ENCODE measurements at places on chromosomes 12 and 14.

DNA sequence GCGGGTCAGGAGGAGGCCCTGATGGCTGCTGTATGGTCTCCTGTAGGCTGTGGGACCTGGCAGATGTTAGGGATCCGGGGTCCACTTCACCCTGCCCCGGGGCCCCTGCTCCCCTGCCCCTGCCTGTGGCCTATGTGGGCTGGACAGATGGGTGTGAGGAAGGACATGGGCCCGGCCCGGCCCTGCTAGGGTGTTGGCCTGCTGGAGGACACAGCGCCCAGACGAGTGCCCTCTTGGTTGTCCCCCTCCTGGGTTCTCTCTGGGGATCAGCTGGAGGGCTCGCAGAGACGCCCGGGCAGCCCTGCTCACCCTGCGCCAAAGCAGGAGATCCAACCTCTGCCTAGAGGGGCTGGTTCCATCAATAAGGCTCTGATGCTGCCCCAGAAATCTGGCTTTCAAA is 36.2 kb downstream of the BEGAIN start:
- DNase-seq: no peak

DNA sequence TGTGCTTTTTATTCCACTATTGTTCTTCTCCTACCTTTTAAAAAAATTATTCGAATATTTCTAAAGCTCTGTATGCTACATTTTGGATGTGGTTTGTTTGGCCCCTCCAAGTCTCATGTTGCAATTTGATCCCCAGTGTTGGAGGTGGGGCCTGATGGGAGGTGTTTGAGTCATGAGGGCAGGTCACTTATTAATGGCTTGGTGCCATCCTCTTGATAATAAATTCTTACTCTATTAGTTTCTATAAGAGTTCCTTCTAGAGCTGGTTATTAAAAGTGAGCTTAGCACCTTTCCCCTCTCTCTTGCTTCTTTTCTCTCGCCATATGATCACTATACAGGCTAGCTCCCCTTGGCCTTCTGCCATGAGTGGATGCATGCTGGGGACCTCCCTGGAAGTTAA is 445.6 kb upstream of the PDE3A start:
- DNase-seq: no peak

DNA sequence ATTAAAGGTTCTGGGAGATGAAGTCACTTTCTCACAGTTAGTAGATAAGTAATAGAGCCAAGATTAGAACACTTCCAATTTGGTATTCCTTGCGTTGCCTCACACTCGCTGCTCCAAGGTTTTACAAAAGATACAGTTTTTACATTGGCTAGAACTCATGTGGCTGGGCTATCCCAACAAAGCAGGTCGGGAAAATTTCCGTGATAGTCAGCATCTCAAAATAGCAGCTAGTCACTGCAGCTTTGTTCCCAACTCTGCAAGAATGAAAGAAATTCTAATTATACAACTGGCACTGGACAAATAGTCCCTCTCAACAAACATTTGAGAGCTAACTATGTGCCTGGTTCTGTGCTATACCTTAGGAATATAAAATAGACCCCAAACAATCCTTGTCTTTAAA is 24.6 kb upstream of the PPP1R12A start:
- DNase-seq: no peak

DNA sequence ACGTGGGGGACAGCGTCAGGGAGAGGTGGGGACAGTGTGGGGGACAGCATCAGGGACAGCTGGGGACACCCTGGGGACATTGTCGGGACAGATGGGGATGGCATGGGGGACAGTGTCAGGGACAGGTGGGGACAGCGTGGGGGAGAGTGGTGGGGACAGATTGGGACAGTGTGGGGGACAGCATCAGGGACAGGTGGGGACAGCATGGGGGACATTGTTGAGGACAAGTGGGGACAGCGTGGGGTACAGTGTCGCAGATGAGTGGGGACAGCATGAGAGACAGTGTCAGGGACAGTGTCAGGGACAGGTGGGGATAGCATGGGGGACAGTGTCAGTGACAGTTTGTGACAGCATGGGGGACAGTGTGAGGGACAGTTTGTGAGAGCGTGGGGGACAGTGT is 240.9 kb downstream of the TMEM121 start:
- DNase-seq: no peak

DNA sequence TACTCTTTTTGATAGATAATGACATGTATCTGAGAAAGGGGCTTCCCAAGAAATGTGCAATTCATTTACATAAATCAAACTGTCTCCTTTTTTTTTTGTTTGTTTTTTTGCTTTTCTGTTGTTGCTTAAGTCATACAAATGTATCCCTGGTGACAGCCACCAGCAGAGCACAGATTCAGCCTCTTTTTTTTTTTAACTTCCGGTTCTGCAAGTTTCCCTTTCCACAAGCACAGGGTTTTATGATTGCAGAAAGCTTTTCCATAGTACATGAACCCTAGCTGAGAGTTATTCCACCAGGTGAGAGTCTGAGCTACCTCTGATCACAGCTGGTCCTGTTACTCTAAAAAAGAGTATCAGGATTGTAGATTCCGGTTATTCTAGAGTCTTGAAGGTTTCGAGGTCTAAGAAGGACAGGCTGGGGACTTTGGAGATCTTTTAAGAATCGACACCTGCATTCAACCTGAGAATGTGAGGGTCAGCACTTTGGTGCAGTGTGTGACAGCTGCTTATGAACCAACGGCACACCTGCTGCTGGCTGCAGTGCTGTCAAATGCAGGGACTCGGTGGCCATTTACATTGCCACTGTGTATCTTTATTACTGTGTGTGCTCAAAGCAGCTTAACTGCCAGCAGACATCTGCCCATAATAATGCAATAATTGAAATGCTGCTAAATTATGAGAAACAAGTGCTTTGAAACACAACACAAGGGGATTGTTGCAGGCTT is 551.7 kb downstream of the NRXN3 start:
- no peak for DNase-seq

- DNase-seq: no peak
These were observed 8.1 kb downstream of the C14orf180 start for GRCh38 chr14:104587641-104588040.

- no peak for DNase-seq
These were observed 95.0 kb downstream of the CRADD start for GRCh38 chr12:93772003-93772700.

GRCh38 chr12:69284131-69284530 is 44.8 kb downstream of the CPSF6 start:
- peak; percentile 73 for DNase-seq

- no peak for DNase-seq
These were observed 303.1 kb upstream of the SOX5 start for GRCh38 chr12:24252602-24253001.

- DNase-seq: no peak
These were observed 97.6 kb upstream of the DIO3 start for GRCh38 chr14:101463566-101464171.

GRCh38 chr12:38907201-38907923 is 2.0 kb upstream of the CPNE8 start:
- no peak for DNase-seq

GRCh38 chr12:118709946-118710345 is 271.4 kb upstream of the SRRM4 start:
- DNase-seq: no peak
